ENCODE measurements at places on chromosomes 2 and 18.
A peak's percentile ranks its signal among the peaks of the same experiment; 100 is the strongest.

DNA sequence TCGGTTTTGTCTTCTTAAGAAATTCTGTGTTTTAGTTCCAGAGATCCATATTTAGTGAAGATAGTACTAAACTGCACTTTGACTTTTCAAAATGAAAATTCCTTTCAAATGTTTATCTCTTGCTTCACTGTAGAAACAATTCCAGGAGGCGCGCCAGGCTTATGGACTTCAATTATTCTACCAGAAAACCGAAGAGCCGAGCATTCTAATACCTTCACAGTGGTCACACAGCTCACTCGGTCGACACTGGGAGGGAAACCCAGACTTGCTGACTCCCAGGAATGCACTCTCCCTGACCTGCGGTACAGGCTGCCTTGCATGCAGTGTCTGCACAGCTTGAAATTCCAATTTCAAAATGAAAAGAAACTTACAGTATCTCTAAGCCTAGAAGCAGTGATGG is 119.9 kb upstream of the PIEZO2 start:
- DNase-seq = no peak

GRCh38 chr18:46174342-46175041 is 70.3 kb downstream of the HAUS1 start:
- DNase-seq = peak; percentile 35

- no peak for DNase-seq
Observed at GRCh38 chr18:24220318-24220688, 81.4 kb downstream of the CABYR start.

DNA sequence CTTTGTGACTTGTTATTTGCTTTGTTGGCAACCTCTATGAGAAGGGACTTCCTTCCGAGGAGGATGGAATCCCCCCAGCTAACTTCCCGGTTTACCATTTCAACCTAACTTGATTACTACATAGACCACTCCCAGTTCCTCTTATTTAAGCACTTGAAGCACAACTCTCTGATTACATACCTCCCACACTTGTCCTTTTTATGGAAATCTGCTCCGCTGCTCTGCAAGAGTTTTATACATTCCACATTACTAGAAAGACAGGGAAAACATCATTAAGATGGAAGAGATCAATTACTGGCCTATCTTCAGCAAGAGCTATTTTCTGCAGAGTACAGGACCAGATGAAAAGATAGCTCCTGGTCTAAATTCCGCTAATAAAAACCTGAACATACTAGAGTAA is 160.0 kb upstream of the PGAP1 start:
- DNase-seq = peak; percentile 27

- no peak for DNase-seq
Observed at GRCh38 chr18:69969491-69969890, 21.8 kb upstream of the CD226 start.

DNA sequence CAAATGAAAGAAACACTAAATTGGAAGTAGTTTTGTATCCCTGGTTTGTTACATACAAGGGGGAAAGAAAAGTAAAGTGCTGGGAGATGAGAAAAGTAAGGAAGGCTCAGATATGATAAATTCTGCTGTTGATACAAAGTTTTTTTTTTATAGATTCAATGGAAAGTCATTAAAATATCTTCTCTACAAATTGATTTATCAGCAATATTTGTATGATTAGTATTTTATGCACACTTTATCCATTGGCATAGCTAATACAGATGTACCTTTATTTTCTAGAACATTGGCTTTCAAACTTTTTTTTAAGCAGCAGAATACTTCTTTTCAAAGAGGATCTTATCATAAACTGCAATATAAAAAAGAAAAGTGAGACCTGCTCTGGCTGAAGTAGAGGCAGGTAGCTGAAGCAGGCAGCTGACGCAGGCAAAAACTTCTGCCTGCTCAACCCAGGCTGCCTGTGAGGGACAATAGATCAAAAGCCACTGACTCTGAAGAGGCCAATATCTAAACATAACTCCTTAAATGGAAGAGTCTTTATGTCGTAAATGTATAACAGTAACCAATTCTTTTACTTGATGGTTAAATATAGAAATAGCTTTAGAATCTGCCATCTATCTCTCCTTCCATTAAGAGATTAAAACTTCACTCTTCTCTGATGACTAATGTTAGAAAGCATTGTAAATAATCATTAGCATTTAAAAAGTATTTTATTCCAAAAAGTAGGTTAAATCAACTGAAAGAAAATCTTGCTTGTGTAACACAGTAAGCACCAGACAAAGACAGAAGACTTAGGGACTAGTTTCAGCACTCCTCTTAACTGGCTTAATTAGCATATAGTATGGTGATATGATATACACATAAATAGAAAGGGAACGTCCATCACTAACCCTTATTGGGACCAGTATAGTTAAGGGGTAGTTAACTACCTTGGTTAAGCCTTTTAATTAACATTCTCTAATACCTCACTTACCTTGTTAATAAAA is 174.2 kb downstream of the SLC39A10 start:
- DNase-seq = no peak

DNA sequence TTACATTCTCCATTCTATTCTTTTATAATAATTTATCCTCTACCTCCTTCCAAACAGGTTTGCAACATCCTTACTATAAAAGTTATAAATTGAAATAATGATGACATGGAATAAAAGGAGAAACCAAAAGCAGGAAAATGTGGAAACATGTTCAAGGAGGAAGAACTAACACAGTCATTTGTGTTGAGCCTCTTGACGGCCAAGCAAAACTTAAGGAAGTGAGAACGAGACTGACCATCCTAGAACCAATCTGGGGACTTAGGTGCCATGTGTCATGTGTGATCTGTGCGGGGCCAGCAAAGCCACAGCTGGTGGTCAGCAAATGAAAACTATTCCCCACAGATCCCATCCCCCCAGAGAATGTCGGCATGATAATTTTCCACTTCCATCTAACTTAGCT is 25.6 kb upstream of the FAM124B start:
- no peak for DNase-seq

DNA sequence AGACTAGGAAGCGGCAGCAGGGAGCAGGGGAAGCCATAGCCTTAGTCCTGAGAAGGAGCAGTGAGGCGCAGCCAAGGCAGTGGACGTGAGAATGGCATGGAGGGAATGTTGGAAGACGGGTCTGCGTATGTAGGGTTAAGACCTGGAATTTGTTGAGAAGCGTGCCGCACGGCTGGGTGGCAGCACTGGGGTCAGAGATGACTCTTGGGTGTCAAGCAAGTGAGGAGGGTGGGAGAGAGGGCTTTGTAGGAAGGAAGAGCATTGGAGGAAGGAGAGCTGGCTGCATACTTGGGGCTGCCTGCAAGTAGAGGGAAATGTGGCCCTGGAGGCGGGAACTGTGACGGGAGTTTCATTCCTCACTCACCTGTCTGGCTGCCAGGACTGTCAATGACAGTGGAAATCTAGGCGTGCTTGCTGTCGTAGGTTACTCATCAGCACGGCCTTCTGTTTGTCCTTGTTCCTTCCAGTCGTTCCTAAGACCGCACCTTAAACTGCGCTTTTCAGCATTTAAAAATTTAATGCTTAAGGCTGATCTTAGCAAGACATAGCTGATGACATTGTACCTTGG is 108.0 kb downstream of the ITGB1BP1 start:
- DNase-seq = no peak

GRCh38 chr2:204732019-204732418 is 186.7 kb downstream of the PARD3B start:
- DNase-seq = no peak

- no peak for DNase-seq
Observed at GRCh38 chr18:63467699-63468098, 9.1 kb upstream of the SERPINB5 start.

DNA sequence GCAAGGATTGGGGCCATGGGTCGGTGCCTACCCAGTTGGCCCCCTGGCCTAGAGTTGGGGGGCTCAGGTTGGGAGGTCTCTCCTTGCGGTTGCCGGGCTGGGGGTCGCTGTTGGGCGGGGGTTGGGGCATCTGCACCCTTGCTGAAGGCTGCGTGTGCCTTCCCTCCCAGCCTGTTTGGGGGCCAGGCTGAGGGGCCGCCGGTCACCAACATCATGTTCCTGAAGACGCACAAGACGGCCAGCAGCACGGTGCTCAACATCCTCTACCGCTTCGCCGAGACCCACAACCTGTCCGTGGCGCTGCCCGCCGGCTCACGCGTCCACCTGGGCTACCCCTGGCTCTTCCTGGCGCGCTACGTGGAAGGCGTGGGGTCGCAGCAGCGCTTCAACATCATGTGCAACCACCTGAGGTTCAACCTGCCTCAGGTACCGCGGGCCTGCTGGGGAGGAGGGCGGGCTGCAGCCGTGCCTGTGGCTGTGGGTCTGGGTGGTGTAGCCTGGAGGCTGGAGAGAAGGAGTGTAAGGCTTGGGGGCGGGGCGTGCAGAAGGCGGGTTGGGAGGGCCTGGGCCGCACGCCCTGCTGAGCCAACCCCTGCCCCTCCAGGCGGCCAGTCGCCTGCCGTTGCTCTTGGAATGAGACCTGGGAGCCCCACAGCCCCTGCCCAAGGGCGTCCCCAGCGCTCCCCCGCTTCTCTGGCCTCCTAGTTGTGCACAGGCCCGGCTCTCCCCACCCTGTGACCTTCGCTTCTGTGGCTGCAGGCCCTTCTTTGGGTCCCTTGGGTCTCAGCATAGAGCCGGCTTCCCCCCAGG is 7.2 kb upstream of the NEU4 start:
- DNase-seq = peak; percentile 11

DNA sequence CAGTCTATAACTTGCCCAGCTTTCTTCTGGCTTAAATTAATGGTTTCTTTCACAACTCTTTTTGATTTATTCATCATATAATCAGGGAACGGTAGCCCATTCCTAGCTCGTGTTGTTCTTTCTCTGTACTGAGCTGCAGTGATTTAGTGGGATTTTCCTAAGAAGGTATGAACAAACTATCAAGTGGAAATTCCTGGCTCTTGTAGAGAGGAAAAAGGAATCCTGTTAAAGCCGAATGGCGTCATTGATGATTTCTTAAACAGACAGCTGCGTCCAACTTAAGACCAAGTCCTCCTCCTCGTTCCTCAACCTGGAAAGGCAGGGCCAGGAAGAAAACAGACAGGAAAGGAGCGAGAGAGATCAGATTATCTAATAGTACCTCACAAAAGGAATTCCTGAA is 69.2 kb upstream of the CABLES1 start:
- no peak for DNase-seq

DNA sequence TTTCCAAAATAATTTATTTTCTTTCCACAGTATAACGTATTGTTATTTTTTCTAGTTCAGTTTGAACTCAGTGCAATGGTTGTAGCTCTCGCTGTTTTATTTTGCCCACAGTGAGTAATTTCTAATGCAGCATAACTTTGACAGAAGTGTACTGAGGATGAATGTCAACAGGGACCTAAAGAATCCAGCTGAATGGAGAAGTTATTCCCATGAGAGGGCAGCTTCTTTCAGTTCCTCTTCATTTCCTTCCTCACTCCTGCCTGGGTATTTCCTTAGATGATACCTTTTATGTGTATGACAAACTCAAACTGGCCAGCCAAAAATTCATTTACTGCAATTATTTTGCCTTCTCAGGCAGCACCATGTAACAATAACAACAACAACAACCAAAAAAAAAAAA is 1223.1 kb upstream of the ZEB2 start:
- DNase-seq = no peak

- no peak for DNase-seq
Observed at GRCh38 chr18:63567276-63567675, 19.9 kb upstream of the SERPINB13 start.

DNA sequence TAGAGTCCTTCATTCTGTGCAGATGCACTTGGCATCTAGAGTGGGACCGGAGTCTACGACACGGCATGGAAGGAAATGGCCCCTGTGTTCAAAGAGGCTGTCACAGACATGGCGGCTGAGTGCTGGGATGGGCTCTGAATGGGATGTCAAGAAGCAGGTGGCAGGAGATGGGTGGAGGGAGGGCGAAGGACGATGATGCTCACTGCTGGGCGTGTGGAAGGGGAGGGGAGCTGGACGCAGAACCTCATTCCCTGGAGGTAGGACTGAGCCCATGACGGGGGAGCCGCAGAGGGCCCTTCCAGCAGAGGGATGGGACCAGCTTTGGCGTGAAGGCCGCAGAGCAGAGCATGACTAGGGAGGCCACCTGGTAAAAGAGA is 18.8 kb upstream of the ALPI start:
- no peak for DNase-seq

- DNase-seq = no peak
Observed at GRCh38 chr18:58290116-58290695, 246.2 kb downstream of the NEDD4L start.

DNA sequence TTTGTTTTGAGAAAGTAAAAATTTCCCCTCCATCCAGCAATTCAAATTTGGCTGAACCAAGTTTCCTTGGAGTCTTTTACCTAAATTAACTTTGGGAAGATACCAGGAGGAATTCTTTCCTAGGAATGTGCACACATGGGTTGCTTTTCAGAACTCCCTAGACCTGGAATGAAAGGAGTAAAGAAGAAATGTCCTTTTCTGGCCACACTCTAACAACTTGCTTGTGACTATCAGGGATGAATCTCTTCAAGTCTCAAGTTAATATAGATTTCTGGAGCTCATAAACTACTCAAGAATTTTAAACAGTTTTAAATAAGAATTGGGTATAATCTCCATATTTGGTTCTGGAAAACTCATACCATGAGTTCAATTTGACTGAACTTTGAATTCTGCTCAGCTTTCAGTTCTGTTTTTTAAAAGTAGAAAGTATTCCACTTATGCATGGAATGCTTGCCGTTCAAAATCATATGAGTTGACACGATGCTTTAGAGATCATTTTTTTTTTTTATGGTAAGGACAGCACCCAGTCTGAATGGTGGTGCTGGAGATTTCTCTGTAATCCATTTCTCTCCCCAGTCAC is 7.7 kb downstream of the RASGRP3 start:
- no peak for DNase-seq

All from CD4-positive, alpha-beta T cell treated with Interleukin-4 for 1 hour (primary cell).